ENCODE measurements at places on chromosomes 16 and 17.

- no peak for DNase-seq
These were observed 53.4 kb downstream of the ARSG start for GRCh38 chr17:68344701-68345136.

DNA sequence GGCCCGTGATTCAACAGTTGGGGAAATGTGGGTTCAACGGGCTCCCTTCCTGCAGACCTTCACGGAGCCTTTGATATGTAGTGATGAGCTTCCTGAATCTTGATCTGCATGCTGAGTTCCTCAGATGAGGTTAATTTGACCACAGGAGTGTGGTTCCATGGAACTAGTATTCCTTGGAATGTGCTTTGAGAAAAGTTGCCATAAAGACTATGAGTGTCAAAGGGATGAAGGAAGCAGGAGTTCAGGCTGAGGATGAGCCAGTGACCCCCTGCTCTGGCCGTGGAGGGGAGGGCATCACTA, 229.2 kb downstream of the MSI2 start:
- no peak for DNase-seq

DNA sequence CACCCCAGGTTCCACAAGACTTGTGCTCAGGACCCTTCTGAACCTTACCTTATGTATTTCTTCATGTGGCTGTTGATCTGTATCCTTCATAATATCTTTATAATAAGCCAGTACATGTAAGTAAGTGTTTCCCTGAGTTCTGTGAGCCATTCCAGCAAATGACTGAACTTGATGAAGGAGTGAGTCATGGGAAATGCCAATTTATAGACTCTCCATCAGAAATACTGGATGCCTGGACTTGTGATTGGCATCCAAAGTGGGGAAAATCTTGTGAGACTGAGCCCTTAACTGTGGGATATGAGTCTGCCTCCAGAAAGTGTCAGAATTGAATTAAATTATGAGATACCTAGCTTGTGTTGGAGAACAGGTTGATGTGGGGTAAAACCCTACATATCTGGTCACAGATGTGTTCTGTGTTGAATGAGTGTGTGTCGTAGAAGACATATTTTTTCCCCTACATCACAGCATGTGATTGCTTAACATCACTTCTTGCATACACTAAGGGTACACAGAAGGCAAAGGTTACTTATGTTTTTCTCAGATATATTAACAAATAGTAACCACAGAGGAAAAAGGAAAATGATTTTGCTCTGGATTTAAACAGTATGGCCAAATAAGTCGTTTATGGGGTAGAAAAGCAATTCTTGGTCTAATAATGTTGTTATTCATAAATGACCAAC, 70.2 kb upstream of the NETO2 start:
- no peak for DNase-seq

- no peak for DNase-seq
These were observed 80.6 kb downstream of the MGAT5B start for GRCh38 chr17:76948726-76949342.

DNA sequence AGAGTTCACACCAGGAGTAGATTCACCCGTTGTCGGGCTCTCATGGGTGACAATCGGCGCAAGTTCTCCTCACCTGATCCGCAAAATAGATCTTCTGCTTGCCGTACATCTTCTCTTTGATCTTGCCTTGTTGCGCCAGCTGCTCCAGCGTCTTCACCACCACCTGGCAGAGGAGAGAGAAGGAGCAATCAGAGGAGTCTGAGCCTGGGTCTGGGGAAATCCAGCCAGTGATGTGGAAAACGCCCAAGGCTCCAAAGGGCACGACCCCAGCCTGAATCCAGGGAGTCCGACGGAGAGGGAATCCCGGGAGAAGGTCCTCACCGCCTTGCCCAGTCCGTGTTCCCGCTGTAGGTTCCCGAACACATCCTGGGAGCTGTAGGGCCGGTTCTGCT, 393 bp downstream of the PSMC3IP start:
- DNase-seq = no peak

DNA sequence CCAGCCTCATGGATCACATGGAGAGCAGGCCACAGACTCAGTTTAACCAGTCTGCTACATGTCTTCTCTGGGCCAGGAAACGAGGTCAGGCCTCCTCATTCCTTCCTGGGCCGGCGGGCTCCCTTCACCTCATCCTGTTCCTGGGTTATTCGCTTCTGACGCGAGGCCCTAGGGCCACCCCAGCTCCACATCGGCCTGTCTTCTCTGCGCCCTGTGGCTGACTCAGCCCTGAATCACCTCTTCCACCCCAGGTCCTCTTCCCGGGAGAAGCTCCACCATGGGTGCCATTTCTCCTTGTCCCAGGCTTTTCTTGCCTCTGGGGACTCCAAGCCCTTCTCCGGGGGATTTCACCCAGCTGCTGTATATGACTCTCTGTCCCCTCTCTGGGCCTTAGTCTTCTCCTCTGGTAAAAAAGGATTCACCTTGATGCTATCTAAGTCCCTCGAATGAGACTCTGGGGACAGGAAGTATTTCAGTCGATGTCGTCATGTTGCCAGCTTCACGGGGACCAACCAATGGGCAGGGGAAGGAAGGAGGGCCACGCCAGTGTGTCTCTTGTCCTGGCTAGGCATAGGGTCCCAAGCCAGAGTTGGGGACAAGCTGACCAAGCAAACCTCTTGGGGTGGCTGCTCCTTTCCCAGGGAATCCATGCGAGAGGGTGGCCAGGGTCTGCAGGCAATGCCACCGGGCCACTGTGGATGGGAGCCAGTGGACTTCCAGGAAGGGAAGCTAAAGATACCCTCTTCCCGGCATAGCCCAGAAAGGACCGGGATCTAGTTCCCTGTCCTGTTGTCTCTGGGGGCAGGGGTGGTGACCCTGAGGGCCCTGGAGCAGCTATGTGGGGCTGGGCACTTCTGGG, 58.7 kb downstream of the SOCS3 start:
- no peak for DNase-seq

- DNase-seq = no peak
These were observed 155.7 kb upstream of the C17orf78 start for GRCh38 chr17:37219876-37220606.

GRCh38 chr17:82414548-82415281, 3.4 kb upstream of the HEXD start:
- peak; percentile 68 for DNase-seq

Data from GM12891 (cell line).